ENCODE measurements at places on chromosomes 3 and 15.

DNA sequence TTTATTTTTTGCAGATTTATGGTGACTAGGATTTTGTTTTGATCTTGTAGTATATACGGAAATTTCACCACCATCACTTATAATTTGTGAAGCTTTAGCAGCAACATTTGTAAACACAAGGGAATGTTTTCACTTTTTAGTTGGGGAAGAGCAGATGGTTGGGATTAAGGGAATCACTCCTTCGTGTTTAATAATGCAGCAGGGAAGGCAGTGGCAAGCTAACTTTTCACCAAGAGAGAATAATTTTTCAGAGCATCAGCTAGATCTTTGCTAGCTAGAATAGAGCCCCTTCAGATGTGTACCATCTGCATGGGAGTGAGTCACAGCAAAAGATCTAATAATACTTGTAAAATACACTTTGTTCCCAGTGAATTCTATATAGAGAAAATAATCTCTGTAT, 632.7 kb downstream of the CADM2 start:
- DNase-seq = no peak

GRCh38 chr3:72426618-72427397, 421.4 kb downstream of the SHQ1 start:
- DNase-seq = no peak

- no peak for DNase-seq
Measured at GRCh38 chr15:69296606-69297005, 2.1 kb upstream of the PAQR5 start.

GRCh38 chr3:94147012-94147411, 84.2 kb downstream of the NSUN3 start:
- no peak for DNase-seq

DNA sequence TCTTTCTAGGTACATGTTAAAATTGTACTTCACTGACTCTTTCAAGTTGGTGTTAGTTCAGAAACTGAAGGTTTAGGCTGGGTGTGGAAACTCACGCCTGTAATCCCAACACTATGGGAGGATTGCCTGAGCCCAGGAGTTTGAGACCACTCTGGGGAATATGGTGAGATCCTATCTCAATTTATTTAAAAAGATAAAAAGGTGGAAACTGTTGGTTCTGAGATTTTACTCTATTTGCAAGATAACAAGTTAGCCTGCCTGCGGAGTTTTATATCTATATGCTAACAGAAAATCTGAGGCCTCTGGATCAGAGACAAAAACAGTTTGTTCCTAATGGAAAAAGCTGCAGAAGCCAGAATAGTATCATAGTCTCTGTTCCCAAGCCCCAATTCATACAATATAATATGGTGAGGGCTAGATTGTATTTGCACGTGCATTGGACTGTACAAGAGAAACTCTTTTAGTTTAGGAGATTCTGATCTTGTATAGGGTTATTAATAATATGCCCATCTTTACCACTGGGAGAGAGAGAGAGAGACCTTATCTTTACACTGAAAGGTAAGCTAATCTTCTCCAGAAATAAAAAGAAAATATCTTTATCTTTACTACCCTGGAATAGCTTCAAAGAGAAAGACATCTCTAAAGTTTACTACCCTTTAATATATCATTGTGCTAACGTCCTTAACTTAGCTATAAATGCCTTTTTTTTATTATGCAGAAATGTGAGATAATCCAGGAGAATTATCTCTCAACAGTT, 1267.6 kb downstream of the OTOL1 start:
- DNase-seq = no peak

DNA sequence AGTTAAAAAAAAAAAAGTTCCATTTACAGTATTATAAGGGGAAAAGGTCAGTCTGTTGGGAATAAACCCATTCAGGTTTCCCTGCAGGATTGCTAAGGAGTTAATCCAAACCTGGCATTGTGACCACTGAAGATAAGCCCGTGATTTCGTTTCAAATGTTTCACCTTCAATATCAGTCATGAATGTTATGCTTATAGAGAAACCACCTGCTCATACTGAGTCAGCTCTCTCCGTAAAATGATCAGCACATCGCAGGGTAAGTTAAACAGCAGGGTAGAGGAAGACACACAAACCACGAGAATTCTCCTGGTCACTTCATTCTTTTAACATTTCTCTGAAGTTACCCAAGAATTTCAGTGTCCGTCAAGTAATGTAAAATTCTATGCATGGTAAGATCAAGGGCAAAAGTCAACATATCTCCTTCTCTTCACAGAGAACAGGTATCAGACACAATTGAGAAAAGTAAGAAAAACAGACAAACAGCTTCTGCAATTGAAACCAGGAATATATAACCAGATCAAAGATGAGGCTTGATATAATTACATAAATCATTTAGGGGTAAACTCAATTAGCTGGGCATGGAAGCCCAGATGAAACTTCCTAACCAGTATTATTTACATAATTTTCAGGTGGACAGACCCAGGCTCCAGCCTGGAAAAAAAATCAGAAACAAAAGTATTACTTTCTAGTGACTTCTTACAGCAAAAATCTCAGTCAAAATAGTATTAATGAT, 67.6 kb upstream of the ARHGEF3 start:
- no peak for DNase-seq

GRCh38 chr3:172694573-172695246, 16.2 kb downstream of the NCEH1 start:
- DNase-seq = no peak

DNA sequence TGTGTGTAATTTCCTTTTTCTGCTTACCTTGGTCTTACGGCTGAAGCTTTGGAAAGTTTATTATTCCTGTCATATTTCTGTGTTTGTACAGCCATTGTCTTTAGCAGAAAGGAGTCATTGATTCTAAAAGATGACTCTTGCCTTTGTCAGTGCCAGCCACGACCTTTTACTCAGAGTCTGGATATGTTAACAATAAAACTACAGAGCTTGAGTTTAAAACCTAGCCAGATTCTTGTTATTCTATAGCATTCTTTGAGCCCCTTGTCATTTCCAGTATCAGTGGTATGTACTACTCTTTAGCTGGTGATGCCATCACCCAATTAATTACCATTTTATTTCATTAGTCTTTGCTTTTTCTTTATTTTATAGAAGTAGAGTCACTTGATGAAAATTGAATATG, 142.4 kb downstream of the TCF12 start:
- DNase-seq = no peak

GRCh38 chr3:14406766-14407165, 4.4 kb downstream of the SLC6A6 start:
- no peak for DNase-seq

DNA sequence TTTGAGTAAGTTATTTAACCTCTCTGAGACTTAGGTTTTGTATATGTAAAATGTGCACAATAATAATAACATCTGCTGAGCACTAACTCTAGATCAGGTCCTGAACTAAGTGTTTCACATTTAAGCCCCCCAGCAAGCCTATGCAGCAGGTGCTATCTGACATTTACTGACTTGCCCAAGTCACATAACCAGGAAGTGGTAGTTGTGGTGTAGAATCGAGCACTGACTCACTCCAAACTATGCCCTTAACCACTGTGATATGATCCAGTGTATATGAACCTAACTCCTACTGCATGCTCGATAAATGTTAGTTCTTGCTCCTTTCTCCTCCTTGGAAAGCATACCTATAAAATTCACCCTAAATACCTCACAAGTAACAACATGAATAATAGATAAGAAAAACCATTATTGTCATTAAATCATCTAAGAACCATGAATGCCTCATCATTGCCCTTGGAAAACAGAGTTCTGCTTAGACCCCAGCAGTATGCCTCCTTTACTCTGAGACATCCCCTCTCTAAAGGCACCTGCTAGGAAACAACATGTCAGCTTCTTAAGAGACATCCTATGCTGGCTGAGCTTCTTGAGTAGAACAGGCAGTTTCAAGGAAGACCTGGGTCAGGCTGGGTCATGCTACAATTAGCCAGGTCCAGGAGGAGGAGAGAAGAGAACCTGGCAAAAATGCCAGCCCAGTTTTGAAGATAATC, 3.0 kb upstream of the SHC4 start:
- peak; percentile 19 for DNase-seq

GRCh38 chr15:31390777-31391486, 64.3 kb downstream of the KLF13 start:
- DNase-seq = no peak

GRCh38 chr3:115470254-115470653, 153.1 kb upstream of the GAP43 start:
- no peak for DNase-seq

DNA sequence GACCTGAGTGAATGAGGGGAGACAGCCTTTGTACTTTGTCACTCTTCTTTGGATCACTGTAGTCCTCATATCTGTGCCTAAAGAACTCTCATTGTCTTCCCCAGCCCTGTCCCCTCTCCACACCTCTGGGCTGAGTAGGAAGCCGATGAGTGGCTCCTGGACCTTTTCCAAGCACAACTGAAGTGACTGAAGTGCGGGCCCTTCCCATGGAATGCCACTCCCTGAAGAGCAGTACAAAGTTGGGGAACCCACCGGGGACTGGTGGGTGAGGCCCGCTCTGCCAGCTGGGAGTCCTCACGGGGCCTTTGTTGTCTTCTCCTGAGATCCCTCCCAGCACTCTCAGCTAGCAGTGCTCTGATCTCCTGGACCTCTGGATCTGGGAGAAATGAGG, 90.1 kb downstream of the AAGAB start:
- no peak for DNase-seq

- no peak for DNase-seq
Measured at GRCh38 chr3:14210843-14211594, 32.4 kb downstream of the LSM3 start.

DNA sequence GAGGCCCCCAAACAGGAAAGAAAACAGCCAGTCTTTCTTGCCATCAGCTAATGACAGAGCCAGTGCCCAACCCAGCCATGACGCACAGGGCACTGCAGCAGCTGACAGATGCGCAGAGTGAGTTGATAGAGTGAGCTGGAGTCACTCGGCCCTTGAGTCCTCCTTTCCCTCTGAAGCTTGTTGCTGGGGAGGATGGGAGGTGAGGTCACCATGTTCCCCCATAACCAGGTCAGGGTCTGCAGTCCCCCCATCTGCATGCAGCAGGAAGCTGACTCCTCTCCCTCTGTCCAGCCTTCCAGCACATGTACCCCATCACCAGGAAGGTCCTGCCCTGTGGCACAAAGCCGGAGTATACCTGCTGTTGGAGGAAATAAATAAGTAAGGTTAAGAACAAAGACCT, 174.6 kb downstream of the ABHD5 start:
- DNase-seq = no peak

DNA sequence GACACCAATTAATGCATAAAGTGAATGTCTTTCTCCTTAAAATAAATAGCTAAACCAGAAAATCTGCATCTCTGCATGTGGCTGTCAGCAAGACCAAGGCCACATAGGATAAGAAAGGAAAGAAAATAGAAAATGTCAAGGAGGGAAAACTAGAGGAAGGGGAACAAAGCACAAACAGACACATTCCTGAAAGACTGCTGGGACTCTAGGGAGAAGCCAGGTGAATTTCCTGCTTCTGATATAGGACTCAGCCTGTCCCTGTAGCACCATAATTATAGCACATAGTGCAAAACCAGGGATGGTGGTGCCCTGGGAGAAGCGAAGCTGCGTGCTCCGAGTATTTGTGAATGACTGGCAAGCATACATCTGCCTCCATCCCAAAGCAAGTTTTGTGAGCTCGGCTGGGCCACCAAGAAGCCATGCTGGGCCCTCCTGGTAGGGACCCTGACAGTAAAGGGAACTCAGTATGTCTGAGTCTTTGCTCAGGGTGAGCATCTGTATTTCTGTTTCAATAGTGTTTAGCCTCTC, 14.2 kb downstream of the FSTL1 start:
- DNase-seq = no peak

DNA sequence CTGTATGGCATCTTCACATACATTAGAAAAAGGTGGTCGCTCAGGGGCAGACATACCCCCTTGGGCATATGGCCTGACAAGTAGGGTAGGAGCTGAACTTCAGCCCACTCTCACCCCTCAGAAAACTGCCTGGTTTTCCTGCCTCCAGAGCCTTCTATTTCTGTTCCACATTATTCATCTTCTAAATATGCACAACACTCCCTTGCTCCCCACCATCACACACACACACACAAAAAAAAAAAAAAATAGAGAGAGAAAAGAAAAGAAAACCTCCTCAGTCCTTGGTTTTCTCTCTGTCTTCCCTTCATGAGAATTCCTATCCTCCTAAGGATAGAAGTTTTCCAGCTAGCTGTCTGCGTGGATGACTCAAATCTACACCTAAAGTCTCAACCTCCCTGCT, 5.6 kb upstream of the ROPN1 start:
- no peak for DNase-seq

GRCh38 chr3:71008350-71008935, 575.1 kb downstream of the FOXP1 start:
- DNase-seq = no peak

DNA sequence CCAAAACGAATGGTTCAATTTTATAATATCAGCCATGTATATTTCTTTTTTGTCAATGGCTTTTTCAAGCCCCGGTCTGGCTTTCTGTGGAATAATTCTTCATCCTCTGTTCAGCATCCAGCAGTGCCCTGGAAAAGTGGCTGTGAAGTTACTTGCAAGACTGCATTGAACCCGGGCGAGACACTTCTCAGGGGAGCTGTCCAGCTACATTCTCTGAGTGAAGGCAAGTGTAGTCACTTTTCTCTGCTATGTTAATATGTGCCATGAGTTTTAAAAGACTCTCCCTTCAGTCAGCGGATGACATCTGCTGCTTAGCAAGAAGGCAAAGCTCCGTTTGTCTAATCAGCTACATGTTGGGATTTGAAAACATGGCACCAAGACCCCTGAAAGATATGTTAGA, 81.3 kb upstream of the RGMA start:
- no peak for DNase-seq

DNA sequence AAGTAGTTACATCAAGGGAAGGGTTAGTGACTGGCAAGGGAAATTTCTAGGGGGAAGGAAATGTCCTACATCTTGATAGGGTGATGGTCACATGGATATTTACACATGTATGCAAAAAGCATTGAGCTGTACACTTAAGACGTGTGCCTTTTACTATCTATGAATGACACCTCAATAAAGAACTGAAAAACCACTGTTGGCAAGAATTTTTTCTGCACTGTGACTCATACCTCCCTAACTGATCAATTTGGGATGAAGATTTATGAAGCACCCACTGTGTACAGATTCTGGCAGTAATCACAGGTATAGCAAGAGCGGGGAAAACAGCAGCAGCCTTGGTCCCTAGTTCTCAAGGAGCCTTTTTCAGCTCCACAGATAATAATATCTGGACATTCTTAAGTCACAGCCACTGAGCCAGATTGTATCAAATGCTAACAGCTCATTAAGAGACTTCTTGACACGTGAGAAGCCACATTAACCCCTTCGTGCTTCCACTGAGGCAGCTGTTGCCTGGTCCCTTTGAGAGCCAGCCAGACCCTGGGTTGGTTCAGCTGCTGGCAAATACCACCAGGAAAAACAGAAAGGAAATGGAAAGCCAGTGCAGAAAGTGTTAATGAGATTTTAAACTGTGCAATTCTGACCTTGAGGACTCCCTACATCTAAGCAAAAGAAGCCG, 32.0 kb upstream of the GALNT15 start:
- DNase-seq = no peak

GRCh38 chr3:124862006-124862405, 25.2 kb downstream of the ITGB5 start:
- no peak for DNase-seq

DNA sequence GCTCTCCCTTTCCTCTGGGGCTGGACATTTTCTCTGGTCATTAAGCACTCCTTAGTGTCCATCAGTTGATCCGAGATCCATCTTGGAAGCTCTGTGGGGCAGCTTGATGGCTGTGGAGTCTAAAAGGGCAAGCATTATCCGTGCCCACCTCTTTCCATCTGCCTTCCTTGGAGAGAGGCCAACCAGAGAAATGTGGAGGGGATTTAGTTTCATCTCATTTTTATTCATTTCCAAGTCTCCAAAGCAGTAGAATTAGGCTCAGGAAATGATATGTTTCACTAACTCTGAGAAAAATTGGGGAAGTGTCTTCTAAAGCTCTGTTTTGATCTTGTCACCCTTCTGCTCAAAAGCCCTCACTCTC, 95.9 kb upstream of the KLHL25 start:
- no peak for DNase-seq

All from stimulated activated CD8-positive, alpha-beta memory T cell treated with anti-CD3 and anti-CD28 coated beads, Interleukin-2, amount 100 ng/mL, for 48 hours (primary cell).